GM12878 (cell line): ENCODE measurements at places on chromosomes 16 and 17. TPM values are rescaled to one million over a fixed set of nuclear protein-coding genes. Genes with fewer than 3 reads are reported as not detected.
A peak's percentile ranks its signal among the peaks of the same experiment; 100 is the strongest.

LONP2 gene
- 43.8 and 44.8 TPM in 2 replicates for total RNA-seq

DNA sequence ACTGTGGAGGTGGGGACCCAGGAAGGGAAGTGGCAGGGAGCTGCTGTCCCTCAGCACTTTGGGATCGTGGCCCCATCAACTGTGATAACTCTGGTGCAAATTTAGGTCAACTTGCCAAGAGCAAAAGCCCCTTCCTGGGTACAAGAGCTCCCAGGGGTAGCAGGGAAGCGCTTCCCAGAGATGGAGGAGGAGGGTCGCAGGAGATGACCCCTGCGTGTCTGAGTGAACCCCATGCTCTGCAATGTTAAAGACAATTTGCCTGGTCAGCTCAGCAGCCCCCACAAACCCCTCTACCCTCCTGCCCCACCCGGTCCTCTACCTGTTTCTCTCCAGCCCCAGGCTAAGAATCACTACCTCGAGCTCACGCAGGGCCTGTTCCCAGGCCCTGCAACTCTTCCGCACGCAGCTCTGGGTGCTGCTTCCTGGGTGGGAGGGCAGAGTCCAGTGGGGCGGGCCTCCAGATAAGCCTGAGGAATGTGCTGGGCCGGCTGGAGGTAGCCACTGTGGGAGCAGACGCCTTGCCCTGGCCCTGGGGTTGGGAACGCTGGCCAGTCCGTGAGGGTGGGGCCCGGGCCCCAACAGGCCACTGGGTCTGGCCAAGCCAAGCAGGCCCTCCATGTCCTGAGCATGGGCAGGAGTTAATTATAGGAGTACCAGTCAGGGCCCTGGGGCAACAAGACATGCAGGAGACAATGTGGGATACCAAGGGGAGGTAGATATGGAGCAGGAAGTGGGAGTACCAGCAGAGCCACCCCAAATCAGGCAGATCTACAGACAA lies 6.1 kb downstream of the DOK4 start:
- no peak for DNase-seq

DNA sequence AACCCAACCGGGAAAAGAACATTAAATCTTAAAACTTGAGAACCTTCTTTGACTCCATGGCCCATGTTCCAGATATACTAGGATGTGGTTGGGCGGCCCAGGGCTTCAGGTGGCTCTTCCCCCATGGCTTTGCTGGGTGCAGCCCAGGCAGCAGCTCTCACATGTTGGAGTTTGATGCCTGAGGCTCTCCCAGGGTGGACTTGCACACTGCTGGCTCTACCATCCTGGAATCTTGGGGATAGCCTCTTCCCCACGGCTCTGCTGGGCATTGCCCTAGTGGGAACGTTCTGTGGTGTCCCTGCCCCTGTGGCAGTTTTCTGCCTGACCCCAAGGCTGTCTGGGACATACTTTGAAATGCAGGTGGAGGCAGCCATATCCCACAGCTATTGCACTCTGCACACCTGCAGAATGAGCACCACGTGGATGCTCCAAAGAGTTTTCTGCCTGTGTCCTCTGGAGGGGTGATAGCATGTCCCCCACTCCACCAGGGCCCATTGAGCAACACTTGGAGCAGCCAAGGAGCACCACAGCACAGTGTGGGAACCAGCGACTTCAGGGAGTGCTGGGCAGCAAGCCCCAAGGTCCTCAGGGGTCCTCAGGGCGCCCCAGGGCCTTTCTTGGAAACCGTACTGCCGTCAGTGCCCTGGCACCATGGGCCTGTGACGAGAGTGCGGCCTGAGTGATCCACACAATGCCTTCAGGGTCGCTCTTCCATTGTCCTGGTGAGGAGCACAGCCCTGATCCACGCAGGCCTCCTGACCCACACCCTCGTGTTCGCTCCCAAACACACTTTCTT lies 70.8 kb downstream of the GOSR1 start:
- DNase-seq: no peak

GRCh38 chr16:12319428-12320035 lies 343.0 kb downstream of the SNX29 start:
- DNase-seq: no peak

DNA sequence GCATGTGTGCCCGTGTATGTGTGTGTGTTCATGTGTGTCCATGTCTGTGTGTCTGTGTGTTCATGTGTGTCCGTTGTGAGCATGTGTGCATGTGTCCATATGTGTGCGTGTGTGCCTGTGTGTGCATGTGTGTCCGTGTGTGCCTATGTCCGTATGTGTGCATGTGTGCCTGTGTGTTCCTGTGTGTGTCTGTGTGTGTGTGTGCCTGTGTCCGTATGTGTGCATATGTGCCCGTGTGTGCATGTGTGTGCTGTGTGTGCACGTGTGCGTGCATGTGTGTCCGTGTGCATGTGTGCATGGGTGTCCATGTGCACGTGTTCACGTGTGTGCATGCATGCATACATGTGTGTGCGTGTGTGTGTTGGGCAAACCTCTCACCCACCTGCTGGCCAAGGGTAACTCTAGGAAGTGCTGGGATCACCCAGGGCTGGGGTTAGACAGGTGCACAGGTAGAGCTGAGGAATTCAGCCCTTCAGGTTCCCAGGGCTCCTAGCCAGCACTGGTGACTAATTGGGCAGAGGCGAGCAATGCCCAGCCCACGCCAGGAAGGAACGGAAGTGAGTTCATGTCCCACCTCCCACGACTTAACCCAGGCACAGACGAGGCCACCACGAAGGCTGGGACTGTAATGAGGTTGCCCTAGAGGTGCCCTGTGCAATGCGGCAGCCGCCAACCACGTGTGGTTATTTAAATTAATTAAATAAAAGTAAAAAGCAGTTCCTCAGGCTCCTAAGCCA lies 8.2 kb upstream of the CSNK1D start:
- DNase-seq: peak; percentile 30

DNA sequence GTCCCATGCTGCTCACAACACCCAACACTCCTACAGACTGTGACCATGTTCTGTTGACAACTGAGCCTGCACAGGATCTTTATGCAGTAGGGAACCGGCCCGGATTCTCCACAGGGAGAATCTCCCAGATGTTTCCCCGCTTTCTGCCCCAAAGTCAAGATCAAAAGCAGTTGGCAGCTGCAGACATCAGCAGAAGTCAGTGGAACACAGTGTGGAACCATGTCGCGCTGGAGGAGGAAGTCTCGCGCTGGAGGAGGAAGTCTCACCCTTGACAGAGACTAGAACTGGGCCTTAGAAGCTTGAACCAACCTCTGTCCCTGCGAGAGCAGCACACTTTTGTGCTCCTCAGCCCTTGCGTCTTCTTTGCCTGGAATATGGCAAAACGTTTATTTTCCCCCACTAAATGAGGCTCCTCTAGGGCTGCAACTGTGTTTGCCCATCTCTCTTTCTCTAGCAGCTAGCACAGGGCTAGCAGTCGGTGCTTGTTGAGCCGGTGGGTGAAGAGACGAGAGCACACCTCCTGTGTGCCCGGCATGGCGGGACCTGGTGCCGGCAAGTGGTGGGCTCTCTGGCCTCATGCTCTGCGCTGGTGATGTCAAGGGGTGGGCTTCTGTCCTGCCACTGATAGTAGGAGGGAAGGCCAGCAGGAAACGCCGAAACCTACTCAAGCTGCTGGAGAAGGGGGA lies 2.1 kb upstream of the MRC2 start:
- no peak for DNase-seq

GRCh38 chr17:82752371-82753200 lies 721 bp downstream of the TBCD start:
- DNase-seq: no peak

TMC6 gene
- 206 and 232 TPM in 2 replicates for total RNA-seq

GRCh38 chr17:56891751-56892150 lies 22.1 kb downstream of the TRIM25 start:
- DNase-seq: no peak

DNA sequence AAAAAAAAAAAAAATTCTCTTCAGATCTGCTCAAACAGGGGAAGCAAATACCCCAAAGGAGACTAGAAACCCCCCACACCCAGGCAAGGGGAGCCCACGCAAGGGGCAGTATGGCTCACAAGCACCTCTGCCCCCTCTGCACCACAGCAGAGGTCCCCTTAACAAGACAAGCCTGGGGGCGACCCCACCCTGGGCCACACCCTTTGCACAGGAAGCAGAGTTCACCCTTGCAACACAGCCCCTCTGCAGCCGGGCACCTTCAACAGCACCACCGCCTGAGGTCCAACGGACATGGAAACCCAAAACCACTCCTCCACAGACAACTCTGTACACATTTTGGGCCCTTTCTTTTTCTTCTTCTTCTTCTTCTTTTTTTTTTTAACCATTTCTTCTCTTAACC lies 12.8 kb downstream of the AXIN1 start:
- no peak for DNase-seq

- peak; percentile 53 for DNase-seq
Observed at GRCh38 chr16:11094075-11094856, 149.9 kb downstream of the CLEC16A start.

DNA sequence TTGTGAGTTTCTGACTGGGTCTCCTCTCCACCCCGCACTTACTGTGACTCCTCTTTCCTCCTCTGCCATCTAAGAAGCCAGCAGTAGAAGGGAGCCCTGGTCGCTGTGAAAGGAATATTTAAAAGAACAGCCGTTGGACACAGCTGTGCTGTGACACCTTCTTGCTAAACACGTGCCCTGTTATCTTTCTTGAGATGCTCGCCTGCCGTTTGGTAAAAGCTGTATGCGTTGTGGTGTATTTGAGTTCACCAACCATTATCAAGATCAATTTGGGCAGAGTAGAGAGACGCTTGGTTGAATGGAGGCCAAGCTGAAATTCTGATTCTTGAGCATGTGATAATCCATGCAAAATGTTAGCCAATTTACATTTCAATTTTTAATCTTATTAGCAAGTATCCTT lies 3.8 kb downstream of the GID4 start:
- DNase-seq: no peak

GRCh38 chr16:83849421-83849820 lies 41.6 kb downstream of the HSBP1 start:
- DNase-seq: no peak

RSKR gene
- total RNA-seq: 11.3 and 13.0 TPM in 2 replicates

QPRT gene
- total RNA-seq: 34.8 and 35.7 TPM in 2 replicates

DNA sequence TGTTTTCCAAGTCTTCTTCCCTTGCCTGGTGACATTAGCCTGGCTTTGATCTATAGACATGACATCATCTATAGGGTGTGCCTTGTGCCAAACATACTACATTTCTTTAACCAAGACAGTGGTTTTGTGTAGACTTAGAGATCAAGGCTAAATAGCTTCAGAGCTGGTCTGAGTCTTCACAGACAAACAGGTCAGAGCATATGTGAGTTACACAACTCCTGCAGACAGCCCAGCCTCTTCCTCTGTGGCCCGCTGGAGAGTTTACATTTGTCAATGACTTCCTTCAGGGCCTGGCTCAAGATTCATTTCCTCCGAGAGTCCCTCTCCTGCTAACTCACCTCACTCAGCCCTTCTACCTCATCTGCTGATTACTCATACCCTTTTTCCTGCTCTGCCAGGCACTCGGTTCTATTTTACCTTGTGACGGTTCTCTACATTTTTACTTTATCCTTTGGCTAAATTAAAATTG lies 73.1 kb upstream of the TANC2 start:
- DNase-seq: no peak

GRCh38 chr16:4847774-4848587 lies 700 bp downstream of the UBN1 start:
- no peak for DNase-seq

DNA sequence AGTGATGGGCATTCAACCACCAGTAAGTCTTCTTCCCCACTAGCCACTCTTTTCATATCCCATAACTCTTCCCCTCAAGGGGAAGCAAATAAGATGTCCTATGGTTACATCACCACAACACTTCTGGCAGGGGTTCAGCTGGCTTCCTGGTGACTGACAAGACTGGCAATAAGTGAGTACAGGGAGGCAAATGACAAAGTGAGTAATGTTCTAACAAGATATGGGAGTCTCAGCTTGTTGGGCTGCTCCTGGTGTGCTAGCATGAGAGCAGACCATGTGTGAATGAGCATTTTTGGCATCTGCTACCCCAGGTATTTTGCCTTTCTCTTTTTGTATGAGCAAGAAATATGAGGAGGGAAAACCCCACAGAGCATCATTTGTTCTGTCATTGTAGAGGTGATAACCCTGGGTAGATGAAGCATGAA lies 9.9 kb downstream of the TMIGD1 start:
- DNase-seq: no peak

DNA sequence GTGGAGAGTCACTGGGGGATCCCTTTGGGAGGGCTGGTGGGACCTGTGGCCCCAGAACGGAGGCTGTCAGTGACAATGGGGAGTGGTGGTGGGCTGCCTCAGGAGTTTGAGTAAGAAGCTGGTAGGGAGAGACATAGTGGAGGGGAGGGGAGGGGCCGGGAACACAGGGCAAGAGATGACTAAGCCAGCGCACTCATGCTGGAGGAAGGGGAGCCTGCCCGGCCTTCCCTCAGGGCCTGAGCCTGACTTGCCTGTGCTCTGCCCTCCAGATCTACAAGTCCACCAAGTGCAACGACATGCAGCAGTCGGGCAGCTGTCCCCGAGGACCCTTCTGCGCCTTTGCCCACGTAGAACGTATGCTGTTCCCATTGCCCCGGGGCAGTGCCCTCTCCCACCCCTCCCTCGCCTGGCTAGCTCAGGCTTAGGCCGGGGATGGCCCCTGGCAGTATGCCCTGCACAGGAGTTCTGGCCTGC lies 29.3 kb downstream of the UNC13D start:
- no peak for DNase-seq

PDE6G gene
- total RNA-seq: 6.0 and 8.3 TPM in 2 replicates

DNA sequence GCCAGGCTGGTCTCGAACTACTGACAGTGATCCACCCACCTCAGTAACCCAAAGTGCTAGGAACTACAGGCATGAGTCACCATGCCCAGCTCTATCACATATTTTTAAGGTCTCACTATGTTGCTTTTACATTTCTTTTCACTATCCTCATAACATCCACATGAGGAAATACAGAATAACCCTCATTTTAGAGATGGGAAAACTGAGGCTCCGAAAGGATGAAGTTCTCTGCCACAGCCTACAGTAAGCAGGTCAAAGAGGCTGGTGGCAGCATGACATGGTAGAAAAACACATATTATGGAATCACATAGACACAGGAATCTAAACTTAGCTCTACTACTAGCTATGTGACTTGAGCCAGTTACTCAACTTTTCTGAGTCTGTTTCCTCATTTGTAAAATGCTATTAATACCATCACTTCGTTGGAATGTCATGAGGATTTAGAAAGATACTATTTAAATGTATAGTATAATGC lies 32.2 kb downstream of the APPBP2 start:
- no peak for DNase-seq

ABCC11 gene
- total RNA-seq: not detected in 2 replicates

DNA sequence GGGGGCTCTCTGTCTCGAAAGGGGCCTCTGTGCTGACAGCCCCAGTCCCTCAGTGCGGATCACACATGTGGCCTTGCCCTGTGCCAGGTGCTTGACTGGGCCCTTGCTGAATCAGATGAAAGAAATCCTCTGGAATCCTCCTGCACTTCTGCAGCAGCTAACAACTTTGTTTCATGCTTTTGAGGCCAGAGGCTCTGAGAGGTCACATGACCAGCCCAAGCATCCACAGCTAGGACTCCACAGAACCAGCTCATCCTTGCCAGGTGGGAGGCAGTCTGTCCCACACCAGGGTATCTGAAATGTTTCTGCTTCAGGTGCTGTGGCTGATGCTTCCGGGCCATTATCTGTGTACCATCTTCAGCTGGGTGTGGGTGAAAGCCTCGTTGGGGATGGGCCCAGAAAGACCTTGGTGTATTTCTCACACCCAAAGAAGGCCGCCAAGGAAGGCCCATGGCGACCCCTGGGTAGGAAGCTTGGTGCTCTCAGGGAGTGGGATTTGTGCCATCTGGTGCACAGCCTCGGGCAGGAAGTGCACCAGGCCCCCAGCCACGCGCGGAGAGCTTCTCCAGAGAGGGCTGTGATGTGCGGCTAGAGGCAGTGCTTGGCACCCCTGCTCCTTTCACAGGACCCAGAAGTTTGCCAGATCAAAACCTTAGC lies 143.8 kb downstream of the CLEC16A start:
- DNase-seq: no peak

- DNase-seq: no peak
Observed at GRCh38 chr16:11405331-11406176, 60.3 kb downstream of the RMI2 start.
